SHP77 treated with DMSO at 0.1 percent for 48 hours (cell line): ENCODE measurements at places on chromosomes 12 and 14.

DNA sequence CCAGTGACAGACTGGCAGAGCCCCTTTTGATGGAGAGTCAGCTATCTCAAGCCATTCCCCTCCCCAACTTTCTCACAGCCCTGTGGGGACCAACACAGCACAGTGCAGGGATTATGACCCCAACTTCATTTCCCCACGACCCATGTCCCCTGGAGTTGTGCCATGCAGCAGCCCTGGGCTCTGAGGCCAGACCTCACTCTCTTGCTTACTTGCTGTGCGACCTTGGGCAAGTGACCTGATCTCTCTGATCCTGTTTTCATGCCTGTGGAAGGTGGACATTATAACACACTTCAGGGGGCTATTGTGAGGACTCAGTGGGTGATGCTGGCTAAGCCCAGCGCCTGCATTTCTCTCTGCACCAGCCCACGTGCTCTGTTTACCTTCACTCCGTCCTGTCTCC lies 14.1 kb downstream of the OTUB2 start:
- DNase-seq, result no peak

GRCh38 chr12:92416385-92416812 lies 270.8 kb upstream of the BTG1 start:
- no peak for DNase-seq

DNA sequence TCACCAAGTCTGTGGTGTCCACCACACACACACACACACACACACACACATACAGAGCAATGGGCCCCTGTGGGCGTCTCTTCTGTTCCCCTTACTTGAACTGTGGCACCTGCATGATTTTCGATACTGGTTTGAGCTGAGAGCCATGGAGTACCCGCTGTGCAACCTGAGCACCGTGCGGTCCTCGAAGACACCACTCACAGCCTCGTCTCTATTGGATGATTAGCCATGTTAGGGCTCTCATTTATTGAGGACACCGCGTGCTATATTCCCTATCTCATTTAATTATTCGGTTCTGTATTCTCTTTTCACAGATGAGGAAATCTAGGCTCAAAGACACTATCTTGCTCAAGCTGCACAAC lies 623 bp upstream of the C14orf132 start:
- no peak for DNase-seq

DNA sequence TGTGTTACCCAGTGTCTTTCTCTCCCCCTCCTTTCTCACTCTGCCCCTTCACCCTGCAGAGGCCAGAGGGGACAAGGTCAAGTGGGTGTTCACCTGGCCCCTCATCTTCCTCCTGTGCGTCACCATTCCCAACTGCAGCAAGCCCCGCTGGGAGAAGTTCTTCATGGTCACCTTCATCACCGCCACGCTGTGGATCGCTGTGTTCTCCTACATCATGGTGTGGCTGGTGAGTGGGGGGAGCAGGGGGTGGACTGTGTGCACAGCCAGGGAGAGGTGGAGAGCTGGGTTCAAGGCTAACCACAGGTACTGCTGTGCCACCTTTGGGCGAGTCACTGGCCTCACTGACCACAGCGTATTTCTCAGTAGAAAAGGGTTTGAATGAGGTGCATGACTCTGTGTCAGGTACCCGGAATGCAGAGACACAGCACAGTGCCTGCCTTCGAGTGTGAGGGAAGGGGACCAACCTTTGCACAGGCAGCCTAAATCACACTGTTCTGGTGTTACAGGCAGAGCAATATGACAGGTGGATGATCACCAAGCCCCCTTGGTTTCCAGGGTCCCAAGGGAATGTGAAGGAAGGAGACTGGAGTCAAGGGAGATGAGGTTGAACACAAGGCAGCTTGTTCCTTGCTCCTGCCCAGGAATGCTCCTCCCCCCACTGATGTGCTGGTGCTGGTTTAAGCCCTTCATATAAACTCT lies 30.8 kb upstream of the RIN3 start:
- no peak for DNase-seq

DNA sequence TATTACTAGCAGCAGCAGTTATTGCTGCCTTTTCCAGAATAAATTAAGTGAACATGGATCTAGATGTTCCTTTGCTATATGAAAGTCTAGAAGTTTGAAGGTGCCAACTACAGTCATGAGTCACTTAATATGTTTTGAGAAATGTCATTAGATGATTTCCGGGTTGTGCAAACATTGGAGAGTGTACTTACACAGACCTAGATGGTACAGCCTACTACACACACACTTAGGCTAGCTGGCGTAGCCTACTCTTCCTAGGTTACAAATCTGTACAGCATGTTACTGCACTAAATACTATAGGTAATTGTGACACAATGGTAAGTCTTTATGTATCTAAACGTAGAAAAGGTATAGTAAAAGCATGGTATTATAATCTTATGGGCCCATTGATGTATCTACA lies 368.1 kb downstream of the PDZRN4 start:
- DNase-seq, result no peak

GRCh38 chr12:119208626-119209061 lies 29.9 kb downstream of the HSPB8 start:
- no peak for DNase-seq

GRCh38 chr12:93823616-93824391 lies 146.6 kb downstream of the CRADD start:
- DNase-seq, result no peak

DNA sequence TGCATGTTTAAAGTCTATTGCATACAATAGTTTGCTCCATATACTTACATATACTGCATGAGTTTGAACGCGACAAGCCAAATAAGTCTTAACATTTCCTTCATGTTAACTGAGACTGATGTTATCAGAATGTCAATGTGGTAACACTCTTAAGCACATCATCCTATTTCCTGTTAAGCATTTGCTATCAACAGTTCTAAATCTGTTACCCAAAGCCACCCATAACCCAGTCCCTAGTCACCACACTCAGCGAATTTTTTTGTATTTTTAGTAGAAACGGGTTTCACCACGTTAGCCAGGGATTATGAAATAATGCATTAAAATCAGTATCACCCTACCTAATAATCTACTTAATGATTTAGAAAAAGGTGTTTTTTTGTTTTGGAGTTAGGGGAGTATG lies 39.4 kb downstream of the HNRNPC start:
- no peak for DNase-seq

DNA sequence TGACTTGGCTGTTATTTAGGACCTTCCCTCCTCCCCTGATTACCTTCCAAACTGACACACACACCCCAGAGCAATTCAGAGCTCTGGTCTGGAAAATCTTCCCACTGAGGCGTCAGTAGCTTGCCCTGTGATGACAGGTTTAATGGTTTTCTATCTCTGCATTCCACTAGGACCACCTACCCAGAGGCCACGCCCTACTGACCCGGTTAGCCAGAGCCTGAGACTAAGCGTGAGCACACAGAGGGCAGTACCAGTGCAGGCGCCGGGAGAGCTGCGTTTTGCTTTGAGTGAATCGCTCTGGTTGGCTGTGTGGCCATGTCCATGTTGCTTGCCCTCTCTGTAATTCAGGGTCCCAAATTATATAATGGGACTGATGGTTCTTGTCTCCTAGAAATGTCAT lies 36.2 kb upstream of the ATP2A2 start:
- no peak for DNase-seq

- DNase-seq, result no peak
Measured at GRCh38 chr12:7934889-7935492, 996 bp downstream of the SLC2A3 start.

GRCh38 chr12:25817166-25817565 lies 141.3 kb upstream of the RASSF8 start:
- DNase-seq, result no peak

DNA sequence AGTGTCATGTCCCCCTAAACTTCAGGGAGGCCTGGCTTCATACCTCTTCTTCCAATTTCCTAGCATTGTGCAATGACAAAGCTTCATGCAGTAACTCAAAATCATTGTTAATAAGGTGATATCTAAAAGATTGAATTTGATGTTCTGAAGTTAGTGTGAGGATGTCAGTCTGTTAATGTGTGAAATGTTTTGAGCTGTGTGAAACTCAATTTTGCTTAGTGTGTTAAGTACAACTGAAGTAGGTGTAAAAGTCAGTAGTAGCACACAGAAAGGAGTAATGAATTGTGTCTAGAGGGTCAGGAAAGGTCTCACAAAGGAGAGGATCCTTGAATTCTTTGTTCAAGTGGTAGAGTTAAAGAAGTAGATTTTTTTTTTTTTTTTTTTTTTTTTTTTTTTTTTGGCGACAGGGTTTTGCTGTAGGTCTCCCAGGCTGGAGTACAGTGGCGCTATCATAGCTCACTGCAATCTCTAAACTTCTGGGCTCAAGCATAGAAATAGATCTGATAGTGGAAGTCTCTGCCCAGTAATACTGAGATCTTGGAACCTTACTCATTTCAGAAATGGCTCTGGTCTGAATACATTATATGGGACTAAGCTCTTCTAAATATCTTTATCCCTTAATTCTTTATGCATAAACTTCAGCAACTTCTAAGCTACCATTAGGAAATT lies 63.9 kb downstream of the FUT8 start:
- no peak for DNase-seq

DNA sequence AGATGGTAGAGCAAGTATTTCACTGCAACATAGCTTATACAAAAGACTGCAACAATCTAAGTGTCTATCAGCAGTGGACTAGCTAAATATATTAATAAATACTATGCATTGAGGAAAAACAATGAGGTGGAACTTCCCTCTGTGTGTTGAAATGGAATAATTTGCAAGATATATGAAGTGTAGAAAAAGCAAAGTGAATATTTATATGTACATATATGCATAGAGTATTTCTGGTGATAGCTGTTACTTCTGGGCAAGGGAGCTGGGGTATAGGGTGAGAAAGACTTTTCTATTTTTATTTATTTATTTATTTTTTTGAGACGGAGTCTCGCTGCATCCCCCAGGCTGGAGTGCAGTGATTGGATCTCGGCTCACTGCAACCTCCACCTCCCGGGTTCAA lies 33.9 kb downstream of the DNAL1 start:
- DNase-seq, result no peak
